ENCODE measurements at places on chromosomes 12 and 14. TPM values are rescaled to one million over a fixed set of nuclear protein-coding genes. Genes with fewer than 3 reads are reported as not detected.

P2RX7 gene
- 10.9 TPM for total RNA-seq

DNA sequence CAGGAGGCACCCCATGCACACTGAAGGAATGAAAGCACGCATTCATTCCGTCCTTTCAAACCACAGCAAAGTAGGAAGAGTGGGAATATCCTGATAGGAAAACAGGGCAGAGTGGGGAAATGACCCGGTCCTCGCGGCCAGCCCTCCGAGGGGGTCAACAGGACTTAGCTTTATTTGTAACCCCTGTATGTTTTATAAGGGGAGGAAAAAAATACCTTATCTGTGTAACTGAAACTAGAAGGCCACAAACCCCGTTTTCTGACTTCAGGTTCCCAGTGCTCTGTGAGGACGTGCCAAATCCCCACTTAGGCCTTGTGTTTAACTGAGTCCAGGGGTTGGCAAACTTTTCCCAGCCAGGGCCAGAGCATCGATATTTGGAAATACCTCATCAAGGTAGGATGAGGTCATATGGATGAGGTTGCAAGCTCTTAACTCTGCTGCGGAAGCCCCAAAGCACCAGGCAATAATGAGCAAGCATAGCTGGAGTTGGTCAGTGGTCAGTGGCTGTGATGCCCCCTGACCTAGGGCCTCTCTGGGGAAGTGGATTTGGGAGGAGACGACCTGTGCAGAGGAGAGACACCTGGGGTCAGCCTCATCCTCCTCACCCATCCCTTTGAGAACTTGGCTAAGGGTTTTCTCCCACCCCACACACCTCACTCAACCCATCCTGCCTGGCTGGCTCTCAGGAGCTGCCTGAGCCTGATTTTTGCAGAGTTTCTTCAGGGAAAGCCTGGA, 58.5 kb downstream of the RBM19 start:
- no peak for DNase-seq

KRT8 gene
- total RNA-seq = 1,334 TPM

GRCh38 chr14:74961238-74961911, 6.0 kb upstream of the PGF start:
- no peak for DNase-seq

DNA sequence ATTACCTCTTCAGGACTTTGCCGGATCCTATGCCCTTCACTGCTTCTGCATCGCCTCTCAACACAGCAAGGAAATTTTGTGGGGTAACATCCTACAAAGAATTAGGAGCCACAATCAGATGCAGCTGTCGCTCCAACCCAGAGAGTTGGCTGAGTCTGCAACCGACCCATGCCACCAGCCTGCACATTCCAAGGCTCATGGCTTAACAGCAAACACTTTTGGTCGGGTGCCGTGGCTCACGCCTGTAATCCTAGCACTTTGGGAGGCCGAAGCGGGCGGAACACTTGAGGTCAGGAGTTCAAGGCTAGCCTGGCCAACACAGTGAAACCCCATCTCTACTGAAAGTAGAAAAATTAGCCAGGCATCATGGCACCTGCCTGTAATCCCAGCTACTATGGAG, 32.3 kb downstream of the LGMN start:
- no peak for DNase-seq

MYF5 gene
- not detected for total RNA-seq

TAC3 gene
- 2.0 TPM for total RNA-seq
